H9 (cell line): ENCODE measurements at places on chromosomes 7 and 10.

- H3K27ac ChIP-seq: no peak overlapping the region
- no peaks in the 10 kb centered on the region for H3K4me1 ChIP-seq
- no peaks in the 10 kb centered on the region for H3K27me3 ChIP-seq
- no peak for DNase-seq
- H3K4me3 ChIP-seq: no peak overlapping the region
- peaks cover 9% of the 10 kb centered on the region for H3K36me3 ChIP-seq
Measured at GRCh38 chr7:38223306-38223705, 45.3 kb downstream of the STARD3NL start.

DNA sequence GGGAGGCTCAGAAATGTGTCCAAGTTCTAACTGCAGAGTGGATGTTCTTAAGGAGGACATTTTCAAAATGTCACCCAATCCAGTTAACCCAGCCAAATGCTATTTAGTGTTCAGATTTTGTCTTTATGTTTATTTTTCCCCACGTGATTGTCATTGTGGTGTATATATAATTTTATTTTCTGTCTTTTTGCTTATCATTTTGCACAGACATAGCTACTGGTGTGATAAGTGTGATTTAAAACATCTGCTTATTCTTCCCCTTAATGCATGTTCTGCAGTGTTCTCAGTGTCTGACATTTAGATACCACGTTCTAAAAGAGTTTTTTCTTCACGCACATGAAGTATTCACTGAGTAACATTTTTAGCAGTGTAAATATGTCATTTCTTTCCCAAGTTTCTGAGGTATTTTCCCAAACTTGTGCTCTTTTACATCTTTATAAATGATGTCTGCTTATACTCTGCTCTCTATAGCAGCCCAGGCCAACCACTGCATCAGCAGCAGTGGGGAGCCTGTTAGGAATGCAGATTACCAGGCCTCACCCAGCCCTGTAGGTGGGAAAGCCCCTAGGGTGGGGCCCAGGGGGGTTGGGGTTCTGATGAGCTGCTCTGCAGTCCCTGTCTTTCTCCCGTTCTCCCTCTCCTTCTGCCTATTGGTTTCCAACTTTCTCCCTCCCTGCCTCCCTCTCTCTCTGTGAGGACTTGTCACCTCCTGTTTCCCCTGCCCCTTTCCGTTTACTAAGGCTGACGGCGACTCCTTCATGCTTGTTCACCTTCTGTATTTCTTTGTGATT, 20.8 kb downstream of the ADCY1 start:
- H3K27ac ChIP-seq: no peak overlapping the region
- no peaks in the 10 kb centered on the region for H3K4me1 ChIP-seq
- peak; percentile 14 for DNase-seq
- no peak overlapping the region for H3K4me3 ChIP-seq
- peaks cover 2% of the 10 kb centered on the region; the same call in 1 of the 2 replicates for H3K36me3 ChIP-seq

GRCh38 chr10:47367646-47368045, 16.4 kb downstream of the ZNF488 start:
- no peak overlapping the region for H3K4me3 ChIP-seq
- peaks cover 3% of the 10 kb centered on the region; the same call in 1 of the 2 replicates for H3K4me1 ChIP-seq
- H3K27me3 ChIP-seq: no peaks in the 10 kb centered on the region

- no peaks in the 10 kb centered on the region for H3K4me1 ChIP-seq
Measured at GRCh38 chr10:105681051-105681450, 1040.0 kb downstream of the SORCS3 start.

- DNase-seq: no peak
- H3K4me1 ChIP-seq: peaks cover 2% of the 10 kb centered on the region; the same call in 1 of the 2 replicates
- no peak overlapping the region for H3K4me3 ChIP-seq
- H3K36me3 ChIP-seq: peaks cover 2% of the 10 kb centered on the region; the same call in 2 of the 3 replicates
- no peaks in the 10 kb centered on the region for H3K27me3 ChIP-seq
Measured at GRCh38 chr10:76285012-76285411, 853.6 kb downstream of the LRMDA start.

DNA sequence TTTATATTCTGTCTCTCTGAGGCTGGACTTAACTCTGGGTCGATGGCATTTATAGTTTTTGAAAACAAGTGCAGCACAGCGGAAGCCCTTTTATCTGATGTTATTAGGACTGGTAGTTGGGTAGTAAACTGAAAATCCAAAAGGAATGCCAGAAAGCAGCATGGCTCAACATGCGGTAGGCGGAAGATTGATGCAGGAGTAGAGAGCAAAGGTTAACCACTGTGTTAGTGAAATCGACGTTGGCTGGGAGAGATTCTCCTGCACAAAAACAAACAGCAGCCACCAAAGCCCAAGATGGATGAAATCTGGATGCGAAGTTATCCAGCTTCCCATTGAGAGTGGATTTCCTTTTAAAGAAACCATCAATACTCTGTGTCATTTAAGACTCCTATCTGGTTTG, 54.5 kb upstream of the EMX2 start:
- no peaks in the 10 kb centered on the region for H3K36me3 ChIP-seq
- no peak for DNase-seq
- H3K27me3 ChIP-seq: no peaks in the 10 kb centered on the region
- no peak overlapping the region for H3K27ac ChIP-seq
- H3K4me3 ChIP-seq: no peak overlapping the region

DNA sequence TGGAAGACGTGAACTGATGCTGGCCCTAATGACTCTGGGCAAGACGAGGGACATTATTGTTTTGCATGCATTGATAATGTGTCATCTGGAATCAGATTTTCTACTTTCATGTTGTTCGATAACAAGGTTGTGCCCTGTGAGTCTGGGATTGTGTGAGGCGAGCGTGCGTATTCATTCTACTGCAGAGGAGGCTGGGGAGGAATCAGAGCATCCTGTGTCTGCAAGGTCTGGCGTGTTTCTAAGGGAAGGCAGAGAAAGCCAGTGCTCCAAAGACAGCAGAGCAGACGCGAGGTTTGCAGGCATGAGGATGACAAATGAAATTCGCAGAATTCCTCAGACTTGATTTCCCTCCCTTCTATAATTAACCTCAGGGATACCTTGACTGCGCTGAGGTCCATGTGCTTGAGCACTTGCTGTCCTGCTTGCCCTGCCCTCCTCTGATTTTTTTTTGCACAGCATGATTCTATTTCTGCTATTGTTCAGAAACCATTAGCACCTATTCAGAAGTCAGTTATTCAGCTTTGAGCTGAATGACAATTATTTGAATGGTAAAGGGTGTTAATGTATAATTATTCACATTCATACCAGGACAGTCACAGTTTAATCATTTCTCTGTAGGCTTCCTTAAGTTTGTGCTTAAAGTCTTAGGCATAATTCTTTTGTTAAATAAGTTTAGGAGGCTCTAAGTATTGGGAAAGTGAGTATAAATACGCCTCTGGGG, 233.6 kb downstream of the EBF3 start:
- no peak overlapping the region for H3K4me3 ChIP-seq
- DNase-seq: no peak
- H3K4me1 ChIP-seq: 0 out of 2 replicates have a peak, but pooled peaks cover 2% of the 10 kb centered on the region
- no peak overlapping the region for H3K27ac ChIP-seq

- H3K4me1 ChIP-seq: no peaks in the 10 kb centered on the region
- H3K4me3 ChIP-seq: no peak overlapping the region
- H3K27ac ChIP-seq: no peak overlapping the region
- no peak for DNase-seq
Measured at GRCh38 chr10:71729161-71729636, 9.6 kb upstream of the C10orf105 start.

DNA sequence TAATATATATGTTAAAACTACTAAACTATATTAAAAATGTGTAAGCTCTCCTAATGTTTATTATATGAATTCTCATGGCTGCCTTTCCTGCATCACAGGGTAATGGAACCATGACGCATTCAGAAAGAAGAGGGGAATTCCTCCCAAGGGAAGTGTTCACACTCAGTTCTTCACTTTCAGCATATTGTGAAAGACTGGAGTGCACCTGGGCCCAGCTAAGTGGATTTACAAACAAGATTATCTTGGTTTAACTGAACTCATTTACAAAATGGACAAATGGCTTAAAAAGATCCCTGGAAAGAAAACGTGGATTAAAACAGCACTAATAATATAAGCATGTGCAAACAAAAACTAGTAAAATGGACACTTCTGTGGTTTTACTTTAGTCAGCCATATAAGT, 149.8 kb downstream of the DOCK4 start:
- H3K27ac ChIP-seq: no peak overlapping the region
- H3K4me3 ChIP-seq: no peak overlapping the region
- H3K4me1 ChIP-seq: no peaks in the 10 kb centered on the region; the same call in 1 of the 2 replicates

GRCh38 chr10:24202181-24202570, 6.8 kb upstream of the KIAA1217 start:
- no peaks in the 10 kb centered on the region for H3K4me1 ChIP-seq
- DNase-seq: peak; percentile 63
- no peaks in the 10 kb centered on the region for H3K36me3 ChIP-seq
- no peak overlapping the region for H3K27ac ChIP-seq

GRCh38 chr7:41824284-41824683, 121.4 kb upstream of the INHBA start:
- H3K27me3 ChIP-seq: no peaks in the 10 kb centered on the region
- no peak overlapping the region for H3K4me3 ChIP-seq
- no peak for DNase-seq
- H3K4me1 ChIP-seq: no peaks in the 10 kb centered on the region
- H3K27ac ChIP-seq: no peak overlapping the region
- no peaks in the 10 kb centered on the region for H3K36me3 ChIP-seq

DNA sequence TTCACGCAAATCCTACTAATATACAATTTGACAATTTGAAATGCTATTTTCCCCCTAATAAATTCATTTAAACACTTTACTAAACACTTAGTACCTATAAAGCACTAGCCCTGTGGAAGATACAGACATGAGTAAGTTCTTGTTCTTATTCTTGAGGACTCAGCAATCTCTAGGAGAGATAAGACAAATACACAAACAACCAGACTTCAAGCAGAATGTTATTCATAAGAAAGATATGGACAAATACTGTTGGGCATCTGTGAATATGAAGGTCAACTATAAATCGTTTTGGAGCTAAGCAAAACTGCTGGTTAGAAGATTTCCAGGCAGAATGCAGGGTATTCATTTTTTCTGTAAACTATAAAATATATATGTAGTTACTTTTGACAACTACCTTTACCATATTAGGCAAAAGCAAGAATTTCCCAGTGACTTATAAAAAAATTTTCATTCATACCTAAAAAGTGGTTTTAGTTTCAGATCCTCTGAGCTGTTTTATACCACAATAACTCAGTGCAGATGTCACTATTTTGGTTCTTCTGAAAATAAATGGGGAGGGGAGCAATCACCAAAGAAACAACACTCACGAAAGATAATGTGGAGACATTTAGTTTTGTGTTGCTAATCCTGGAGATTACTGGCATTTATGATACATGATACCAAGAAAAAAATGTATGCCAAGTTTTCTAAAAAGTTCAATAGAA, 3.8 kb downstream of the VPS41 start:
- no peak overlapping the region for H3K27ac ChIP-seq
- H3K4me3 ChIP-seq: no peak overlapping the region
- no peaks in the 10 kb centered on the region for H3K27me3 ChIP-seq

DNA sequence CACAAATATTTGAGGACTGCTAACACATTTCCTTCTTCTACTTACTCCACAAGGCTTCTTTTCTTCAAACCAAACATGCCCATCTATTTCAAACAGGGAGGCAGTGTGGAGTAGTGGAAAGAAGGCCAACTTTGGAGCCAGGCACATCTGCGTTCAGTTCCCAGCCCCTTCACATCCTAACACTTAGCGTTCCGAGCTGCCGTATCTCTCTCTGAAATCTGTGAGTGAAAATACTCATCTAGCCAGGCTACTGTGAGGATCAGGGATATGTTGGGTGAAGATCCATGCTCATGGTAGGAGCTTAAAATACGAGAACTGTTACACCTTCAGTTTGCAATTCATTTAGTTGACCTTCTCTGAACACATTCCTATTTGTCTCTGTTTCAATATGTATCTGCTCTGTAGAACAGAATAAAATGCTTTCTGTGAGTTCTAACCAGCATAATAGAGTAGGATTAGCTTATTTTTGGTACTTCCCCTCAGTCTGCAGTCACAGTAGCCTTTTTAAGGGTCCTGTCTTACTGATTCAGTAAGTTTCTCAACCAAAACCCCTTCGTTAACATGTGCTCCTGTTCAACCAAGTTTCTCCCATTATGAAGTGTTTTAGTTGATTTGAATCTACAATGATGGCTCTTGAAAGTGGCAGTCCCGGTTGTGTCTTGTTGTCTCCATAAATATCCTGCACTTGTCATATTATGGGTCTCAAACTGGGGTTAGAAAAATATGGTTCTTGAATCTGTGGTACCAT, 3.3 kb upstream of the MEST start:
- H3K27ac ChIP-seq: no peak overlapping the region
- no peak overlapping the region for H3K4me3 ChIP-seq
- peaks cover 6% of the 10 kb centered on the region; the same call in 1 of the 2 replicates for H3K4me1 ChIP-seq

DNA sequence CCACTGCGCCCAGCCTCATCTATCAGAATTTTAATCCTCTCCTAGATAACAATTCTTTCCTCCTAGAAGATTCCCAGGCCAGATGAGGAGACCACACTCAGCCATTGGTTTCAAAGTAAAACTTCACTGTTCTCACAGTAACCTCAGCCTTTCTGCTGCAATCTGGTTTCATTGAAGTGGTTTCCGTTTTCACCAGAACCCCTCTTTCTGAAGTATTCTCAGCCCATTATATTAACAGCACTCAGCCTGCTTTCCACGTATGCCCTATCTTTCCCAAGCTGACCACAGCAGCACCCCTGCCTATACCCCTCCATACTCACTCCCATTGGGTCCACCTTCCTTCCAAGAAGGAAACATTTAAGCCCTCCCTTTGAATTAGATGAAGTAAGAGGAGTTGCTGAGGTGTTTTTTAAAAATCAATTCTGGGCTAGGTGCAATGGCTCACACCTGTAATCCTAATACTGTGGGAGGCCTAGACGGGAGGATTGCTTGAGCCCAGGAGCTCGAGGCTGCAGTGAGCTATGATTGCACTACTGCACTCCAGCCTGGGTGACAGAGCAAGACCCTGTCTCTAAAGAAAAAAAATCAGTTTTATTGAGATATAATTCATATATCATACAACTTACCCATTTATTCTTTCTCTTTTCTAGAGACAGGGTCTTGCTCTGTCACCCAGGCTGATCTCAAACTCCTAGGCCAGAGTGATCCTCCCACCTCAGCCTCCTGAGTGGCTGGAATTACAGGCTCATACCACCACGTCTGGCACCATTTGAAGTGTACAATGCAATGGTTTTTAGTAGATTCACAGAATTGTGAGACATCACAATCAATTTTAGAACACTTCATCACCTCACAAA, 11.3 kb downstream of the PLAU start:
- no peak for DNase-seq
- H3K4me3 ChIP-seq: no peak overlapping the region
- no peaks in the 10 kb centered on the region for H3K27me3 ChIP-seq
- peaks cover 5% of the 10 kb centered on the region; the same call in 1 of the 2 replicates for H3K4me1 ChIP-seq
- H3K36me3 ChIP-seq: no peaks in the 10 kb centered on the region

DNA sequence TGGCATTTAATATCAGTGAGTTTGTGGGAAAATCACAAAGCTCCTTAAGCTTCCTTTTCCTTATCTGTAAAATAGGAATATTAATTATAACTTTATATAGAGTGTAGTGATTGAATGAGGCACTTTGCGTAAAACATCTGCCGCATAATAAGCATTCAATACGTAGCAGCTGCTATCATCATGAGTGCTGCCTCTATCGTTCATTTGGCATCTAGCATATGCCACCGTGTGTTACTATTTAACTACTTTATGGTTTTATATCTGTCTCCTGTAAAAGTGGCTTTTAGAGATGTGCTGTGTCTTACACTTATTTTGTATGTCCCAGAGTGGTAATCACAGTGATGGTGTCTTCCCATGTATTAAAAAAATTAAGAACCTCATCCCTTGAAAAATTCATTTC, 729.6 kb downstream of the SORCS3 start:
- no peaks in the 10 kb centered on the region; the same call in 1 of the 2 replicates for H3K4me1 ChIP-seq
- no peak overlapping the region for H3K27ac ChIP-seq
- DNase-seq: no peak
- no peaks in the 10 kb centered on the region for H3K27me3 ChIP-seq

GRCh38 chr10:90087197-90088023, 386.0 kb downstream of the KIF20B start:
- H3K36me3 ChIP-seq: peaks cover 24% of the 10 kb centered on the region
- H3K27ac ChIP-seq: peak overlapping the region; percentile 88
- no peak for DNase-seq
